Jurkat, Clone E6-1 (cell line): ENCODE measurements at places on chromosomes 6 and 20.

GRCh38 chr20:17482536-17482935 lies 48.6 kb downstream of the BFSP1 start:
- DNase-seq: no peak

DNA sequence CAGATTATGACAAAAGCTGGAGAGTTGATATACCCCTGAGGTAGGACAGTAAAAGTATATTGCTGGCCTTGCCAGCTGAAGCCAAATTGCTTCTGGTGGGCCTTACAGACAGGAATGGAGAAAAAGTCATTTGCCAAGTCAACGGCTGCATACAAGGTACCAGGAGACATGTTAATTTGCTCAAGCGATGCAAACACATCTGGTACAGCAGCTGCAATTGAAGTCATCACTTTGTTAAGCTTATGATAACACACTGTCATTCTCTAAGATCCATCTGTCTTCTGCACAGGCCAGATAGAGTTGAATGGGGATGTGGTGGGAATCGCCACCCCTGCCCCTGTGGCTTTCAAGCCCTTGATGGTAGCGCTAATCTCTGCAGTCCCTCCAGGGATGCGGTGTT lies 40.4 kb upstream of the POPDC3 start:
- DNase-seq: no peak

DNA sequence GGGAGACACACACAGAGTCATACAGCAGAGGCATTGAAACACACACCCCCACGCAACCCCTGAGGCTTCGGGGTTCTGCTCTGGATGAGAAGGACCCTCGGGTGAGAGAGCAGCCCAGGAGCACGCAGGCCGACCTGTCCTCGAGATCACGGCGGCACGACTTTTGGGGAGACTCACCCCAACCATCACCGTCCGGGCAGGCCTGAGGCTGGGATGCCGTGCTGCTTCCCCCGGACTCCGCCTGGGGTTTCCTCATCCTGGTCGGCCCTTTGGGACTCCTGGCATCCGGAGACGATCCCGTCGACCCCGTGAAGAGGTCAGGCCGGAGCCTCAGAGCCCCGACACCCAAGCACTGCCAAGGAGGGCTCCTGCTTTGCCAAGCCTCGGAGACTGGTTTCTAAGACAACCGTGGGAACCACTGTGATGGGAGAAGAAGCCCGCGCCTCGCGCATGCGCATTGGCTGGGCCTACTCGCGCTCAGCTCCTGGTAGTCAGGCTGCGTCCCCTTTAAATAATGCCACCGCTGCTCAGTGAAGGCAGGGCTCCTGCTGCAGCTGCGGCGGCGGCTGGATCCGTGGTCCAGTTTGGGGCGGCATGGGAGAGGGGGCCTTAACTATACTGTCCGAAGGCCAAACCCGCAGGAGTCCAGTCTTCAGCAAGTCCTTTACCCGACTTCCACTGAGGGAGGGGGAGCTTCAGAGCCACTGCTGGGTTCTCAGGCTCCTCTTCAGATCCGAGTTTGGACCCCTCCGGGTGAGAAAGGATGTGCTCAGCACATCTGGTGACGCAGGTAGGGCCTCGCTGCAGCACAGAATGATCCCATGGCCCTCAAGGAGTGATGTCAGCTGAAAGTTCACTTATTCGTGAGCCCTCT lies 171.4 kb upstream of the ZNF337 start:
- DNase-seq: peak; percentile 63

GRCh38 chr20:10061641-10062040 lies 26.9 kb downstream of the ANKEF1 start:
- peak; percentile 16 for DNase-seq

GRCh38 chr20:53872081-53872541 lies 198.3 kb downstream of the BCAS1 start:
- no peak for DNase-seq
